D341Med (cell line): ENCODE measurements at places on chromosomes 6 and 20.

- no peak for DNase-seq
Observed at GRCh38 chr6:129632172-129632613, 77.8 kb downstream of the ARHGAP18 start.

GRCh38 chr20:9243986-9244385, 175.1 kb downstream of the PLCB4 start:
- DNase-seq, result no peak

GRCh38 chr6:134967711-134968110, 17.8 kb upstream of the ALDH8A1 start:
- no peak for DNase-seq

GRCh38 chr6:28565823-28566526, 40.3 kb downstream of the GPX5 start:
- no peak for DNase-seq

DNA sequence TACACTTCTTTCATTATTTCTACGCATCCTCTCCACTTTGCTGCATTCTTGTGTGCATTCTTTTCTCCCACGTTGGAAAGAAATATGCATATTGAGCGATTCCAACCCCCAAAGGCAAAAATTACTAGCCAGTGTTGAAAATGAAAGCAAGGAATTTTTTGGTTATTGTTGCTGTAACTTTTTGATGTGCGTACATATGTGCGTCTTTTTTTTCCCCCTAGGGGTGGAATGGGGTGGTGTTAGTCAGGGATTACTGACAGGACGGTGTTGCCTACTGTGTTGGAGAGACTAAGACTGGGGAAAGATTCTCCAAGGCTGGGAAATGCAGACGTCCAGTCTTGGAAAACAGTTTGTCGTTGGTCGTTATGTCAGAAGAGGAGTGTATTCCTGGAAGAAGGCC, 44.2 kb upstream of the ESR1 start:
- DNase-seq, result no peak

- DNase-seq, result no peak
Observed at GRCh38 chr6:15995493-15995892, 133.4 kb upstream of the MYLIP start.

DNA sequence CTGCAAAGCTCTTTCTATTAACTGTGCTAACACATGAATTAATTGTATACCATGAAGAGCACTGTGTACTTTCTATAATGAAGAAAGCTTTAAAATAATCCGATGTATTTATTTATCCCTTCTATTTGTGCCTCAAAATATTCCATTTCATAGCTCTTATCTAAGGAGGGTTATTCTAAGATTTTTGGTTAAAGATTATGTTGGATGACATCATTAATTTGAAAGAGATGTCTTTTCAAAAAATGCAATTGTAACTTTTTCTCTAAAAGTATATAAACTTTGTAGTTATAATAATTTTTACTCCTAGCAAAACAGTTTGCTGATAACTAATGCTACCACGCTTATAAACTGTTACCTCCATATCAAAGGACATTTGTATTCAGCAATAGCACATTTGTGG, 192.4 kb upstream of the HSF2 start:
- no peak for DNase-seq

DNA sequence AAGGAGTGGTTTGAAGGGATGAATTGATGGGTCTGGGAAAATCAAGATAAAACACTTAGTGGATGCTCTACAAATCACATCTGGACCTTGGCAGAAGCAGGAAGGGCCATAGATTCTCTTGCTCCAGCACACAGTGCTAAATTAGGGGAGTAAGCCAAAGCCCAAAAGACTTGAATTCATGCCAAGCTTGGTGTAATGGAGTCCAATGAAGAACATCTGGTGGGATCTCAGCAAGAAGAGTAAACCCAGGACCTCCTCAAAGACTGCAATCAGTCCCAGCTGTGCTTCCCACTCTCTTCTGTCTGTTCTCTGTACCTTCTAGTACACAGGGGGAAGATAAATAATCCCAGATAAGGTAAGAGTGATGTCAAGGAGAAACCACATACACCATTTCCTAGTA, 683.4 kb downstream of the RNF144B start:
- no peak for DNase-seq

DNA sequence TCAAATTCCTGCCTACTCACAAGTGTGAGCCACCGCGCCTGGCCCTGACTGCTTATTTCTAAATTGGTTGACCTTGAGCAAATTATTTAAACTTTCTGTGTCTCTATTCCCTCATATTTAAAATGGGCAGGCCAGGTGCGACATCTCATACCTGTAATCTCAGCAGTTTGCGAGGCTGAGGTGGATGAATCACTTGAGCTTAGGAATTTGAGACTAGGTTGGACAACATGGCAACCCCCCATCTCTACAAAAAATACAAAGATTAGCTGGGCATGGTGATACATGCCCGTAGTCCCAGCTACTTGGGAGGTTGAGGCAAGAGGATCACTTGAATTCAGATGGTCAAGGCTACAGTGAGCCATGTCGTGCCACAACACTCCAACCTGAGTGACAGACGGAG, 26.5 kb downstream of the DCBLD1 start:
- no peak for DNase-seq

GRCh38 chr6:14811775-14812428, 434.0 kb upstream of the JARID2 start:
- DNase-seq, result no peak

GRCh38 chr20:1383623-1384404, 9.0 kb downstream of the FKBP1A start:
- DNase-seq, result no peak

DNA sequence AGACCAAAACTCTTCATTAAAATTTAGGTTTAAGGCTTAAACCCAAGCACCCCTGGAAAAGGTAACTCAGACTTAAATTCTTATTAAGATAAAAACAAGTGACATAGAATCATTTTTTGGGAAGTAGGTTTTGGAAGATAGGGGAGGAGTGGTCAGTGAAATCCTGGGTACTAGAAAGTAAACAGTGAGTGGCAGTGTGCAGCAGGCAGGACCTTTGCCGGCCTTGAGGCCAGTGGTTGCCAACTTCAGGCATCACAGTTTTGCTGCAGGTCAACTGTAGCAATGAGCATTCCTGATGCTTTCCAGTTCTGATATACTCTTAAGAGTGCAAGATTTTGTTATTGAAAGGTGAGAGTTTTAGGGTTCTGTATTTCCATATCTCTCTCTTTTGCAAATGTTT, 69.3 kb upstream of the SUPT3H start:
- DNase-seq, result no peak

GRCh38 chr20:35001596-35002362, 46.1 kb downstream of the MYH7B start:
- no peak for DNase-seq

DNA sequence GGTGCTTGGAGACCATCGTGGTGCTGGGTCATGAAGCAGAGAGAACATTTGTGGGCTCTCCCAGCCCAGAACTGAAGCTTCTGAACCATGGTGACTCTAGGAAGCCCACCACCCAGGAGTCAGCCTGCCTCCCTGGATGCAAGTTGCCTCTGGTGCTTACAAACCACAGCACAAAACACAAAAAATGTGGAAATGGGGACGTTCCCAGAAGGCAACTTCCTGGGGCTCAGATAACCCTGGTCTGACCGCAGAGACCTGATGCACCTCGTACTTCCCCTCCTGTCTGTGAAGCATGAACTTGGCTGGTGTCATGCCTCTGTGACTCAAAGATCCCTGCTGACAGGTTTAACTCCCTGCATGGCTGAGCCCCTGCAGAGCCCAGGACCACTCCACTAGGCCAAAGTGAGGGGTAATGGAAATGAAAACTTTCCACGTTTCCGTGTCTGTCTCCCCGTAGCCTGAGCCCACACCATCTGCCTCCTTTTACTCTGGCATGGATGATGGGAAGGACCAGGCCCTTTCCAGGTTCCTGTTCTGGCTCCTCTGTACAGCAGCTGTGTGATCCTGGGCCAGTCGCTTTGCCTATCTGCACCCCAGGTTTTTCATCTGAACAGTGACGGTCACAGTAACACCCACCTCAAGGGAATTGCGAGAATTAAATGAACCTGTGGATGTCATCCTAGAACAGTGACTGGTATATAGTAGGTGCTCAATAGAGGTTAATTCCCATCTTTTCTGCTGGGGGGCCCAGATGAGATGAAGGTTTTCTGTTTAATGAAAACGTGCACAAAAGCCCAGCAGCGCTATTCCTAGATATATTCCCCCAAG, 57.7 kb downstream of the PPP1R16B start:
- DNase-seq, result no peak

DNA sequence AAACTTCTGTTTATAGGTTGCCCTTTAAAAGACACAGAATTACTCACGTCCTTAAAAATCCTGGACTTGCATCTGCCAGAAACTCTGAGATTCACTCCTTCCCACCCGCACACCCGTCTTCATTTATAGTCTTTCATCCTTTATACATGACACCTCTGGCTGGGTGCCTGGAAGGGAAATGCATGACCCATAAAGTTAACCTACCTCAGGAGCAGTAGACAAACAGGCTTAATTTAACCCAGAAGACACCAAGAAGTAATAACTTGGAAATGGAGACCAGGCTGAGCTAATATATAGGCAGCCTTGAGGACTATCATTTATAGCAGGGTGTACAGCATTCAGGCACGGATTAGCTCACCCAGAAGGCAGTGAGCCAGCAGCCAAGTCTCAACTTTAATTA, 429.0 kb upstream of the NRSN1 start:
- no peak for DNase-seq

DNA sequence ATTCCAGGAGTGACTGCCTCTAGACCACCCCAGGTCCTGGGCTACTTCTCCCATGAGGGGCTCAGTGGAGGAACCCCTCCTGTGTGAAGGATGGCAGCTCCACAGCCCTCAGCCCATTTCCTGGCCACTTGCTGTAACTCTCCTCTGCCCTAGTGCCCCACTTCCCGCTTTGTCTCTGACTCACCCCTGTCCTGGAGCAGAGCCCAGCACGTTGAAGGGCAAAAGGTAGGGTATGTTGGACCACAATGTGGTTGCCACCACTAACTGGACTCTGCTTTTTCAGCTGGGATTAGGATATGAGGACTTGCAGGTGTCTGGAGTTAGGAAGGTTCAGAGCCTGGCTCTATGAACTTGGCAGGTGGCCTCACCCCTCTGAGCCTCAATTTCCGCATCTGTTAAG, 2.4 kb downstream of the MYBL2 start:
- DNase-seq, result no peak

DNA sequence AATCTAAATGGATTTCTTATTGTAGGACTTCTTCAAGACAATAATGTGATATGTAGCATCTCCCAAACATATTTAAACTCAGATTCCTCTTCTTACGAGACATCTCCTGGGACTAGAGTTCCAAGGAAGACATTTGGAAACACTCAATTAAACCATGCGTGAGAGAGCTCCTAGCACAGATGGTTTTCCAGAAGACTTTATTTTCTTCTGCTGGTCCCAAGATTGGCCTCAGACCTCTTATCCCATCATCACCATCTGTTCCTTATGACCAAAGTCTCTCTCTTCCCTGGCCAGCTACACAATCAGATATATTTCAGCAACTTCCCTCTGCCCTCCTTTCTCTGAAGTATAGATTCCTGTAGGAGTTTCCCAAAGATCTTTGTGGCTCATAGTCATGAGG, 93.2 kb upstream of the JARID2 start:
- no peak for DNase-seq

- DNase-seq, result no peak
Observed at GRCh38 chr6:40348591-40348990, 238.6 kb downstream of the LRFN2 start.

- no peak for DNase-seq
Observed at GRCh38 chr6:158019416-158019815, 37.8 kb downstream of the SYNJ2 start.

DNA sequence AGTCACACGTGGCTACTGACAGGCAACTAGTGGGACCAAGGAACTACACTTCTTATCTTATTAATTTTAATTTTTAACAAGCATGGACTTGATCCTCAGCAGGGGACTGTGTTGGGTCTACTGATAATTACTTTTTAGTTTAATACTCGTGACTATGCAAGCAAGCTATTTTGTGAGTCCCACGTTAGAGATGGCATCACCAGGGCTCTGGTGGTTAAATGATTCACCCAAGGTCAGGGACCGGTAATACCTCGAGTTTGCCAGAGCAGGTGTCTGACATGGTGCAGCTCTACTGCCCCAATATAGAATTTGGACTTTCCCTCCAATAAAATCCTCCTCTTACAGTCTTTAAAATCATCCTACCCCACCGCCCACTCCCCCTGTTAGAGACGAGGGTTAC, 98.6 kb upstream of the RIN2 start:
- no peak for DNase-seq
